Germinal center (tissue), 1 donor: ENCODE measurements at places on chromosomes 4 and X.

GRCh38 chr4:153764601-153765368 lies 5.0 kb upstream of the RNF175 start:
- no peak for DNase-seq

- peak; percentile 17 for DNase-seq
Observed at GRCh38 chrX:15854080-15854655, 445 bp downstream of the AP1S2 start.

- no peak for DNase-seq
Observed at GRCh38 chr4:1409079-1409478, 2.8 kb upstream of the NKX1-1 start.

DNA sequence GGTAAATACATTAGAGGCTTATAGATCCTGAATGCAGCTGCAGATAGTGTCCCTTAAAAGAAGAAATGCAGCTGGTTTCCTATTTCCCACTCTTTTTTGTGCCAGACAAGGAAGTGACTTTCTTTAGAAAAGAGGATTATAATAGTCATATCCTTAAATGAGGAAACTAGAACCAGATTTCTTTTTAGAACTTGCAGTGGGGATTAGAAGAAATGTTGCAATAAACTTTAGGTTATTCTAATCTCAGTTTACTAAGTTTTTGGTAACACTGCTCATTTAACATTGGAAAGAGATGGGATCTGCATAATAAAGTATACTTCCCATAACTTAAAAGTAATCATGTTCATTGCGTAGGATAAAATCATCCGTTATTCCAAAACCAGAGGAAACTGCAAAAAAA lies 101.9 kb downstream of the SLIT2 start:
- no peak for DNase-seq

- DNase-seq: no peak
Observed at GRCh38 chr4:74588350-74588749, 143.4 kb downstream of the AREG start.

GRCh38 chrX:110006161-110006560 lies 3.2 kb downstream of the TMEM164 start:
- DNase-seq: no peak

DNA sequence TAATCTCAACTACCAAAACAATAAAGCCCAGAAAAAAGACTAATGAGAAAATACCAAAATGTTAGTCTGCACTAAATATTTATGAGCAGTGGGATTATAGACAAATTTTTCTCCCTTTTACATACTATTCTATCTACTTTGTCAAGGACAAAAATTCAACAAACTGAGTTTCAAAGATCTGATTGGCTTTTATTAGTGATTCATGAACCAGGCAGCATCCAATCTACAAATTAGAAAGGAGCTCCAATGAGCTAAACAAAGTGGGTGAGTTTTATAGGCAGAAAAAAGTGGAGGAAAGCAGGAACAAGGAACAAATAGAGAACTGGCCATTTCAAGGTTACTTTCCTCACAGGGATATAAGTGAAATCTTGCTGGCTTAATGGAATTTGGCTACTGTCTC lies 24.4 kb upstream of the SH3KBP1 start:
- DNase-seq: no peak

DNA sequence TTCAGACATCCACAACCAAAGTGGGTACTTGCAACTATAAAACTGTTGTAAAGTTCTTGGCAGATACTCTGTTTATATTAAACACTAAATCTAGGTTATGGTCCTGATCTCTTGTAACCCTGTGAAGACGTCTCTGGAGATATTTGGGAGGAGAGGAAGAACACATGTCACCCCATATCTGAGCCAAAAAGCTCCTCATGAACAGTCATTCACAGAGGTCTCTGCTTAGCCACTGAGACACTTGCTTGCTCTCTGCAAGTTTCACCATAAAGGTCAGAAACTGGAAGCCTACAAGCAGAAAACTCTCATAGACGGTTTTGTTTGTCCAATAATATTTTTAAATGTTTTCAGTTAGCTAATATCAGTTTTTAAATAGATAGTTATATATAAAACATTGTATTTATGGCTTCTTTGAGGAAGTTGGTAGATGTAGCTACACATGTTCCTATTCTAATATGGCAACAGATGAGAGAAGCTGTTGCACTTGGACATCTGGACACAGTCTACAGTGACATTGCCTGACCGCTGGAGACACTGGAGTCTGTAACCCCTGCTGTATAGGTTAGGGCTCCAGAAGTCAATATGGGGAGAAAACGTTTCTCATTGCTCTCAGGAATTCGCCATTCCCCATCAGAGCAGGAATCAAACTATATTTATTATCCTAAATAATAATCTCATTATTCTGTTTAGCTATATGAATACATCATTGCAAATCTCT lies 73.6 kb downstream of the C4orf46 start:
- no peak for DNase-seq

DNA sequence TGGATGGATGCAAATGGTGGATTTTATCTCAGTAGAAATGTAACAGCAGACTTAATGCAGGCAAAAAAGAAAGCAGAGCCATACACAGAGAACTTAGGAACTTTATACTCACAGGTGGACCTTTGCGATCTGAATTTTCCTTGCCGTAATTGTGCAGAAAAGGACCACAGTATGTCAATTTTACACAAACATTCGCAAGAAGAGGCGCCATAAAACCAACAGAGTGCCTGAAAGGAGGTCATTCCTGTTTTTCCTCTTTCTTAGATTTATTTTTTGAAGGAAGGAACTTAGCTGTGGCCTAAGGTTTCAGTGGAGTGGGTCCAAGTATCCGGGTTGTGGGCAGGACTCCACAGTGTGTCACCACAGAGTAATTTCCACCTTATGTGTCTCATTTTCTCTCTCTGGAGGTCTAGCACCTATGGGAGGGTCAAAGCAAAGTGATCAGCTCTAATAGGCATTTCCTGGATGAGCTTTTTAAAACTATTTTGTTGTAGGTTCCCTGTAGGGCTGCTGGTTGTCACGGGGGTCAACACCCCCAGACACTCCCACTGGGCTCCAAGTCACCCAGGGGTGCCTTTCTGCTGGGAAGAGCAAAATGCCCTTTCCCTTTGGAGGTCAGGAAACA lies 24.7 kb upstream of the PBDC1 start:
- no peak for DNase-seq

- no peak for DNase-seq
Observed at GRCh38 chr4:28313729-28314713, 1453.4 kb downstream of the STIM2 start.

DNA sequence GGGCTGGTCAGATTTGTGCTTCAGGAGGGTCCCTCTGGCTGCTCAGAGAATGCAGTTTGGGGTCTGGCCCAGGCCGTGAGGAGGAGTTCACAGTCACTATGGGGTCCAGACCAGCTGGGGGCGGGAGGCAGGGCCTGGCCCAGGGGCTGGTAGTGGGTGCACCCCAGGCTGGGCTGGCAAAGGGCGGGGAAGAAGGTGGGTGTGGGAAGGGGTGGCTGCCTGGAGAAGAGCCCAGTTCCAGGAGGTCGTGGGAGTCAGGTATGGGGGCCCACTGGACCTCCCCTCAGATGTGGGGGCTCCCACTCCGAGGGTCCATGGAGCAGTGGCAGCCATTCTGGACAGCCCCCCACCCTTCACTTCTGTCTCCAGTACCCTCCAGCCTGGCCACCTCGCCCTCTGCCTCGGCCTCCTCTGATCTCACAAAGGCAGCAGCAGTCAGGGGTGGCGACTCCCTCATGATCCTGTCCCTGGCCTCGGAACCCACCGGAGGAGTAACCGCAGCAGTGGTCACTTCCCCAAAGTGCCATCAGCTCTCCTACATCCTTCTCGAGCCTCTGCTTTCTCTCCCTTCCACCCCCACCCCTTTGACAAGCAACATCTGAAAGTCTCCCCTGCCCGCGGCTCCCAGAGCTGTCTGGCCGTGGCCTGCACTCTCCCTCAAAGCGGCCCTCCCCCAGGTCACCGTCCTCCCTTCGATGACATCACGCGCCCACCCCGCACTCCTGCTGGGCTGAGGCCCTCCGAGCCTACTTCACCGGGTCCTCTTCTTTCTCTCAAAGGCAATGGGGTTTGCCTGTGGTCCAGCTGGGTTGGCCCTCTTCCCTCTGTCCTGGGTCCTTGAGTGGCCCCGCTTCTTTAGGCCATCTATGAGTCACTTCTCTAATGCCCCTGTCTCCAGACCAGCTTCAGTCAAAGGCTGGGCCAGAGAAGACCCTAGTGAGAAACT lies 1.7 kb upstream of the SLC6A8 start:
- DNase-seq: no peak
